ENCODE measurements at places on chromosomes 6 and 20. TPM values are rescaled to one million over a fixed set of nuclear protein-coding genes. Genes with fewer than 3 reads are reported as not detected.

- no peak for DNase-seq
Observed at GRCh38 chr6:88380083-88380482, 213.9 kb upstream of the CNR1 start.

DNA sequence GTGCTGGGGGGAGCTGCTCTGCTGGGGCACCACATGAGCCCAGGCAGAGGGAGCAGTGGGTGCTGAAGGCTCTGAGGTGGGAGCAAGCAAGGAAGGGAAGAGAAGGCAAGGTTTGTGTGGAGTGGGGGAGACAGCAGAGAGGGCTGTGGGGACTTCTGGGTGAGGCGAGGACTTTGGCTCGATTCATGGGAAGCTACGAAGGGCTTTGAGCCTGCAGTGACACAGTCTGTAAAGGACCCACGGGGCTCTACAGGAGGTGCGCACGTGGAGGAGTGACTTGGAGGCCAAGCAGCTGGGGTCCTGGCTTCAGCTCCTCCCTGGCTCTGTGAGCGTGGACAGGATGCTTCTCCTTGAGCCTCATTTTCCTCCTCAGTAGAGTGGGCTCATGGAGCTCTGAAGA, 29.1 kb upstream of the CSNK2A1 start:
- DNase-seq: no peak

DNA sequence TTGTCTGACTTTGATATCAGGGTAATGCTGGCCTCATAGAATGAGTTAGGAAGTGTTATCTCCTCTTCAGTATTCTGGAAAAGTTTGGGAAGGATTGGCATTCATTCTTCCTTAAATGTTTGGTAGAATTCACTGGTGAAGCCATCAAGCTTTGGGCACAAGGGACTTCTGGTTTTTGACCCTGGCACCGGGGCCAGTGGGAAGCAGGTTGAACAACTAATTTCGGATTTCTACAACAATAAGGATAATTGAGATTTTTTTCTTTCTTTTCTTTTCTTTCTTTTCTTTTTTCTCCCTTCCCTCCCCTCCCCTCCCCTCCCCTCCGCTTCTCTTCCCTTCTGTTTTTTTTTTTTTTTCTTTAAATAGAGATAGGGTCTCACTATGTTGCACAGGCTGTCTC, 70.4 kb downstream of the EFCAB8 start:
- DNase-seq: no peak

- DNase-seq: no peak
Observed at GRCh38 chr6:41821266-41821665, 33.8 kb downstream of the TOMM6 start.

DNA sequence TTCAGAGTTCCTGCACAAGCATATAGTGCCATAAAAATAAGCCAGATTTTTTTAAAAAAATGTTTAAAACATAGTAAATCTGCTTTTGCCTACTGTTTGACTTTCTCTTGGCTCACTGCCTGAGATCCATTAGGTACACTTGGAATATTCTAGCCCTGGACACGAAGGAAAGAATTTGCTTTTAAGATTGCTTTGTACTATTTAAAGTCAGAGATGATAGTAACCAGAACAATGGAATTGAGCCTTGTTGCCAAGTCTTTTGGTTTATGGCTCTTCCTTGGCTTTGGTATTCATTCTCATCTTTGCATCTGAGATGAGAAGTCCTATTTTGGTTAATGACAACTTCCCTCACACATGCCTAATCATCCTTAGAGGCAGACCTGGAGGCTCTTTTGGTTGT, 32.4 kb downstream of the CNR1 start:
- DNase-seq: no peak

DNA sequence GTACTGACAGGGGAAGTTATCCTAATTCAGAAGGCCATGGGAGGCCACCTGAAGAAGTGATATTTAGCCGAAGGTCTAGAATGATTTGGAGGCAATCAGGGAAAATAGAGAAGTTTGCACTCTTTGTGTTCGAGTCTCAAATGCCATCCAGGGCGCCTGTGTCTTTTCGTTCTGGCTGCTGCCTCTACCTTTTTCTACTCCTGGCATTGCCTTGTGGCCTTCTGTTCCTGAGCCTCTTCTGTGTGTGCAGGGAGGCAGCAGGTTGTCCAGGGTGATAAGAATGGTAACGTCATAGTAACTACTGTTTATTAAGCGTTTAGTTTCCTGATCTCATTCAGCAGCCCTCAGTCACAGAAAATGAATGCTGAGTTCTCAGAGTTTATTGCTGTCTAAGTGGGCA, 252.1 kb downstream of the FARS2 start:
- no peak for DNase-seq

The KCNG1 gene
- total RNA-seq: 2.2 TPM

- DNase-seq: no peak
Observed at GRCh38 chr6:38024908-38025307, 205.4 kb downstream of the ZFAND3 start.

DNA sequence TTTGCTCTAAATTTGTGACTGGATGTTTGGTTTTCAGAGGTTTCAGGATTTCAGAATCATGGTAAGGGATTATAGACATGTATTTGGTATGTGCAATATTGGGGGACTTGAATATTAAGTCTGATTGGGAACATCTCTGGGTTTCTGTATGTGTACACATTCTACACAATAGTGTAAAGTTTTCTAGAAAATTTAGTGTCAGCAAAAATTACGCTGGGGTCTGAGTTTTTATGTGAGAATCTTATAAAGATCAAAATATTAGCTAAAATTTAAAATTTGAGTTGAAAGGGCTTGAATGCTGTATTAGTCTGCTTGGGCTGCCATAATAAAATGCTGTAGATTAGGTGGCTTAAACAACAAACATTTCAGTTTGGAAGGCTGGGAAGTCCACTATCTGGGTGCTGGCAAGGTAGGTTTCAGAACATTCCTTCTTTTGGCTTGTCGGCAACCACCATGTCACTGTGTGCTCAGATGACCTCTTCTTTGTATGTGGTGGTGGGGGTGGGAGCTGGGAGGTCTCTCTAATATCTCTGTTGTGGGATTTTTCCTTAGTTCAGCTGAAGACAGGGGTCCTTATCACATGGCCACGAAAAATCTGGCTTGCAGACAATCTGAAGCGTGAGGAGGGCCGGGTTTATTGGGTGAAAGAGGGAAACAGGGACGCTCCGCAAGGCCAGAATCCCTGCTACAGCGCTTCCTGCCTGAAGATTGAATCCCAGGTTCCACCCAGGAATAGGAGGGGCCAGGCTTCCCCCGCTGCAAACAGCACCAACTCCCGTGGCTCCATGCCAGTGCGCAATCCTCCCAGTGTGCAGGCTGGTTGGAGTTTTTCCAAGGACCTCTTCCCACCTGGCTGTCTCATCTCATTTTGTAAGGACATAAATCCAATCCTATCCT, 299.7 kb downstream of the PLCB1 start:
- no peak for DNase-seq

The PEX6 gene
- 26.0 TPM for total RNA-seq

GRCh38 chr20:37007898-37008649, 56.6 kb upstream of the SAMHD1 start:
- no peak for DNase-seq

DNA sequence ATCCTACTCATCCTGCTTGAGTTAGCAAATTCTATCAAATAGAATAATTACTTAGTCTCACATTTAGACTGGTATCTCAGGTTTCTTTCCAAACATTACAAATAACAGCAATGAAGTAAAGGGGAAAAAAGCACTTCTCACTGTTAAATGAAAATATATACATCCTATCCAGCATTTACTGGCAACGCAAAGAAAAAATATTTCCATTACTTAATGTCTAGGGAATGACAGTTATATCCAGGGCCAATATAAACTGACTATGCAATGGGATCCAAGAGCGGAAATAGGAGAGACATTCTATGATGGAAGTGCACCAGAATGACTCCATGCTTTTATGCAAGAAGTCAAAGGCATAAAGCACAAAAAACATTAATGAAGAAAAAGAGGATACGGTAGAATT, 60.3 kb downstream of the ME1 start:
- no peak for DNase-seq

The RNF144B gene
- total RNA-seq: 5.7 TPM

The MYB gene
- total RNA-seq: 82.5 TPM

Measured in activated T-helper 2 cell treated with anti-CD3 and anti-CD28 coated beads, Interferon-gamma antibody, Interleukin-2, Interleukin-4, amounts not matched to agents 10 μg/mL and 5 μg/mL and 100 μg/mL, durations not matched to agents 14 hours and 24 hours and 36 hours (primary cell).